ENCODE measurements at places on chromosomes 5 and 9.
A peak's percentile ranks its signal among the peaks of the same experiment; 100 is the strongest.

- DNase-seq, result no peak
Observed at GRCh38 chr5:45335978-45336377, 360.2 kb downstream of the HCN1 start.

DNA sequence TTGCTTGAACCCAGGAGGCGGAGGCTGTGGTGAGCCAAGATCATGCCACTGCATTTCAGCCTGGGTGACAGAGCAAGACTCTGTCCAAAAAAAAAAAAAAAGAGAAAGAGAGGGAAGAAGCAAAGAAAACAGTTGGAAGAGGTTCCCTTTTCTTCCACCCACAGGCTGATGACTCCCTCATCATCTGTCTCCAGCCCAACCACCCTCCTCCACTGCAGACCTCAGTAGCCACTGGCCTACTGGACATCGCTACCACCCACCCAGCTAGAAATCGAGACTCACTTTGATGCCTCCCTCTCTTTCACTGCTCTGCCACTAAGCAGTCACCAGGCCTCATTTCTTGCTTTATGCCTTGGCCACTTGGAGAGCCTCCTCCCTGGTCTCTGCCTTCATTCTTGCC, 71.2 kb downstream of the NIPSNAP3B start:
- DNase-seq, result no peak

- peak; percentile 80 for DNase-seq
Observed at GRCh38 chr5:151724360-151724759, 34.1 kb downstream of the ATOX1 start.

GRCh38 chr5:108060340-108060739, 321.6 kb downstream of the FBXL17 start:
- no peak for DNase-seq

- DNase-seq, result no peak
Observed at GRCh38 chr9:133066181-133066983, 4.6 kb downstream of the CEL start.

GRCh38 chr9:135196474-135196873, 109.0 kb downstream of the OLFM1 start:
- DNase-seq, result no peak

- DNase-seq, result no peak
Observed at GRCh38 chr9:136584401-136584932, 38.6 kb upstream of the NOTCH1 start.

GRCh38 chr5:149310947-149311658, 34.2 kb upstream of the GRPEL2 start:
- DNase-seq, result no peak

- DNase-seq, result peak; percentile 17
Observed at GRCh38 chr9:20884985-20885593, 146.4 kb downstream of the HACD4 start.

DNA sequence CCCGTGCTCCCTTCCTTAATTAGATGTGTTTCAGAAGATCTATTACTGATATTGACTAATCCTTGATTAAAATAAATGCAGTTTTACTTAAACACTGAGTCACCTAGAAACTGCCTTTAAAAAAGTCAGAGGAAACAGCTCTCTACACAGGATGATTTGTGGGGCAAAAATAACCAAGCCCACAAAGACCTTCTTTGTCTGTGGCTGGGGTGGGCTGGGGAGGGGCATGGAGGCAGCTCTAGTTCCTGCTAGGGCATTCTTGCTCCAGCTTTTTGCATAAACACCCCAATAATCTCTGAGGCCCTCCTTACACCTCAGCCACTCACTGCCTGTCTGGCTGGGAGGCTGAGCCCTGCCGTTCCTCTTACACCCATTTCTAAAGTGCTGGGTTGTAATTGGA, 227.6 kb upstream of the DAP start:
- DNase-seq, result peak; percentile 13

DNA sequence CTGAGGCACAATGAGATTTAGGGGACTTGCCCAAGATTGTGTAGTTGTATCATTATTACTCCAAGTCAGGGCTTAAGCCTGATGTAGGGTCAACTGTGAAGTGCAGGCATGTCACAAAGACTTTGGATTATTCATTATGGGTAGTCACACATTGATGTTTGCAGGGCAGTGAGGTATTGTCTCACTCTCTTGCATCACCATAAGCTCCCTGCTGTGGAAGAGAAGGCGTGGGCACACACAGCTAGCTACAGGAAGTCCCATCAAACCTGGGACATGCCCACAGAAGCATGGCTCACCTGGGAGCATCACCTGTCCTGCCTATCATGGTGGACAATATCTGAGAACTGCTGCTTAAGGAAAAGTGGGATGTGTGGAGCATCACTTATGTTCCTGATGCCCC, 42.1 kb downstream of the TMOD1 start:
- DNase-seq, result no peak

- DNase-seq, result no peak
Observed at GRCh38 chr5:112006721-112007120, 249.7 kb upstream of the NREP start.

DNA sequence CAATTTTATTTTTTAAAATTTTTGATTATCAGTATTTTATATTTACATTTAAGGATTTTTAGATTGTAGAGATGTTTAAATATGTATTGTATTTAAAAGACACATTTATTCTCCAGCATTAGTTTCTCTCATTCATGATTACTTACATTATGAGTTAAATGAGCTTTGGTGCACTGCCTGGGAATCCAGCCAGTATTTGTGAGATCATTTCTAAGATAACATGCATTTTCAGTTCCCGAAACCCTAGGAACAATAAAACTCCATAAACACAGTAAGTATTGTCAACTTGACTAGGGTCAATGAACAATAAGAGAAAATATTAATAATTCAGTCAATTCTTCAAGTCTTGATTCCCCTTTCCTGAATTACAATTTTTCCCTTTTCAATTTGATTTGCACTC, 403.3 kb downstream of the PLK2 start:
- no peak for DNase-seq

- DNase-seq, result peak; percentile 66
Observed at GRCh38 chr5:11166923-11167322, 405.9 kb upstream of the DAP start.

DNA sequence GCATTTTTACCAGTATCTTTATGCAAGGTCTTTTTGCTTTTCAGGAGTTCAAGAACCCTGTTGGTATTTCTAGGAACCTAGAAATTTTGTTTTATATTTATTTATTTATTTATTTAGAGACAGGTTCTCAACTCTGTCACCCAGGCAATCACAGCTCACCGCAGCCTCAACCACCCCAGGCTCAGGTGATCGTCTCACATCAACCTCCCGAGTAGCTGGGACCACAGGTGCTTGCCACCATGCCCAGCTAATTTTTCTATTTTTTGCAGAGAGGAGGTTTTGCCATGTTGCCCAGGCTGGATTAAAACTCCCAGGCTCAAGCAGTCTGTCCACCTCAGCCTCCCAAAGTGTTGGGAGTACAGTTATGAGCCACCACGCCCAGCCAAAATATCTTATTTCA, 32.9 kb downstream of the LHX6 start:
- DNase-seq, result no peak

GRCh38 chr5:24623624-24624023, 21.2 kb downstream of the CDH10 start:
- DNase-seq, result no peak

DNA sequence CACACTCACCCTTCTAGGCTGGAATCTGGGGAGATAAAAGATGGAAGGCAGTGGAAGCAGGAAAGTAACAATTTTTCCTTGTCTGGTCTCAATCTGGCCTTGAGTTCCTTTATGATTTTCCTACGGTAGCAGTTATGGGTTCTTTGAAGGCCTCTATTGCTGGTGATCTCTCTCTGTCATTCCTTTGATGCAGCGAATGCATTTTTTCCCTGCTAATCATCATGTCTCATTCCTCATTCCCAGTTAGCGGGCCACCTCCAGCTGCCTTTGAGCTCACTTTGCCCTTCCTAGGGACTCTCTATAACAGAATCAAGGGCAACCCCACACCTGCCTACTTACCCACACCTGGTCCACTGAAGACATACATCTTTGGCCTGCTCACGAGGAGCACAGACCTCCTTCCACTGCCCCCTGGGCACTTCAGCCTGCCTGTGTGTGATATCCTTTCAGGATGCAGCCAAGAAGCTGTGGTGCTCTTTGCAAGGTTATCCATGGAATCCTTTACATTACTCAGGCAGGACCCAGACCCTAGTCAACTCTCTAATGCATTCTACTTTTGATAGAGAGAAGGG, 191.7 kb downstream of the DRD1 start:
- no peak for DNase-seq

DNA sequence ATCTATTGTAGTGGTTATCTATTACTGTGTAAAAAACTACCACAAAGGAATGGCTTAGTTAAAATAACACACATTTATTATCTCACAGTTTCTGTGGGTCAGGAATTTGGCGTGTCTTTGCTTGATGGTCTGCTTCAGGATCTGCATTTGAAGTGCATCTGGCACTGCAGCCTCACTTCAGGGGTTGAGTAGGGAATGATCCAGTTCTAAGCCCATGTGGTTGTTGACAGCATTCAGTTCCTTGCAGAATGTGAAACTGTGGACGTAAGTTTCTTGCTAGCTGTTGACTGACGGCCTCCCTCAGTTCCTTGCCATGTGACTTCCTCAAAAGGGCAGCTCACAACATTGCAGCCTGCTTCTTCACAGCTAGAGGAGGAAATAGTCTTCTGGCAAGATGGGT, 2.1 kb upstream of the OGN start:
- peak; percentile 13 for DNase-seq

- no peak for DNase-seq
Observed at GRCh38 chr5:151015974-151016587, 4.3 kb upstream of the GPX3 start.

- no peak for DNase-seq
Observed at GRCh38 chr9:35609820-35610163, 4.7 kb downstream of the TESK1 start.

DNA sequence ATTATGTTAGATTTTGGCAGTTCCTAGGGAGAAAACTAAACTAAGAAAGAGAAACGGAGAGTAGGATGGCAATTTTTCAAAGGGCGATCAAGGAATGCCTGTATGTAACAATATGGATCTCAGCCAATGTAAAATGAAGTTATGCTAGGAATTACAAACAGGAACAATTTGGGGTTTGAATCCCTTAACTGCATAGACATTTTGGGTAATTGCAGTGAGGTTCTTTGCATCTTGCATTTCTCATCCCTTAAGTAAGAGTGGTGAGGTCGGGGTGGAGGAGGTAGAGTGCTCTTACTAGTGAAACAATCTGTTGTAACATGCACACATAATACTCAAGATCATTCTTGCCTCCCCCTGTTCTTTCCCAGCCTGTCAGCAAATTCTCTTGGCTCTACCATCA, 137.6 kb downstream of the NPR3 start:
- no peak for DNase-seq

GRCh38 chr9:36793277-36793676, 220.6 kb downstream of the MELK start:
- no peak for DNase-seq

DNA sequence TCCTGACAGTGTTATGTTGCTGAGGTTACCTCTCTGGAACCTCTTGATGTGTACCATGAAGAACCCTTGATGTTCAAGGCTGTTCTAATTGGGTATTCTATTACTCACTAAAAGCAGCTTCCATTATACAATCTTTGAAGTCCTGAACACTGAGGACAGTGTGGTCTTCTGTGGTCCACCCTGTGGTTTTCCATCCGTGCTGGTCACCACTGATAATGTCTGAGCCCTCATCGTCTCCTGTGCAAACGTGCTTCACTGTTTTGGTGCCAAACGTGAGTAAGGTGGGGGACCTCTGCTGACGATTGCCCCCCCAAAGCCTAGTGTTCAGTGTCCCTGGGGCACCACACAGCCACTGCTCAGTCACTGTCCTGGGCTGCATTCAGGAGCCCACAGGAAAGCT, 259.7 kb upstream of the ANKRD55 start:
- DNase-seq, result no peak

- DNase-seq, result no peak
Observed at GRCh38 chr9:98986866-98987651, 43.4 kb downstream of the COL15A1 start.

- peak; percentile 86 for DNase-seq
Observed at GRCh38 chr5:149035372-149035790, 27.5 kb downstream of the SH3TC2 start.

DNA sequence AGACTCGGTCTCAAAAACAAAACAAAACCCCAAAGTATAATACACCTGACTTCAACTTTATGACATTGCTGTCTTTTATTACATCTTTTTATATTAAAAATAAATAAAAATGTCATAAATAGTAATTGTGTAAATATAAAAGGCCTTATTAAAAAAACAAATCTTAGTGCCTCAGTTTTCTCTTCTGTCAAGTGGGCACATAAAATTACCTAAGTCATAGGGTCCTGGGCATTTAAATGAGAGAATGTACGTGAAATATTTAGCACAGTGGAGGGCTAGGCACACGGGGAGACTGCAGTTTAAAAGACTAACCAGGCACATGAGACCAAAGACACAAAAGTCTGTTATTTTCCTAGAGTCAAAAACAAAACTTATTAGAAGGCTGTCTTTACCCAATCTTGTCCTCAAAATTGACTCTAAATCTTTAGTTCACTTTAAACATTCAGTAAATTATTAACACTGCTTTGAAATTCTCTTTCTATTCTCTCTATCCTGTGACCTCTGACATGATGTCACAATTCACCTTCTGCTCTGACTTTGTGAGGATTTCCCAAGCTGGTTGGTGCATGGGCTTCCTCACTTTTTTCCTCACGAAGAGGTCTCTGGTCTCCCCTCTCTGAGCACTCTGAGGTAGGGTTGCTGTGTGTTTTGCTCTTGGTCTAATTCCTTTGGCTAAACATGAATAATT, 2.5 kb upstream of the RNF14 start:
- DNase-seq, result no peak

DNA sequence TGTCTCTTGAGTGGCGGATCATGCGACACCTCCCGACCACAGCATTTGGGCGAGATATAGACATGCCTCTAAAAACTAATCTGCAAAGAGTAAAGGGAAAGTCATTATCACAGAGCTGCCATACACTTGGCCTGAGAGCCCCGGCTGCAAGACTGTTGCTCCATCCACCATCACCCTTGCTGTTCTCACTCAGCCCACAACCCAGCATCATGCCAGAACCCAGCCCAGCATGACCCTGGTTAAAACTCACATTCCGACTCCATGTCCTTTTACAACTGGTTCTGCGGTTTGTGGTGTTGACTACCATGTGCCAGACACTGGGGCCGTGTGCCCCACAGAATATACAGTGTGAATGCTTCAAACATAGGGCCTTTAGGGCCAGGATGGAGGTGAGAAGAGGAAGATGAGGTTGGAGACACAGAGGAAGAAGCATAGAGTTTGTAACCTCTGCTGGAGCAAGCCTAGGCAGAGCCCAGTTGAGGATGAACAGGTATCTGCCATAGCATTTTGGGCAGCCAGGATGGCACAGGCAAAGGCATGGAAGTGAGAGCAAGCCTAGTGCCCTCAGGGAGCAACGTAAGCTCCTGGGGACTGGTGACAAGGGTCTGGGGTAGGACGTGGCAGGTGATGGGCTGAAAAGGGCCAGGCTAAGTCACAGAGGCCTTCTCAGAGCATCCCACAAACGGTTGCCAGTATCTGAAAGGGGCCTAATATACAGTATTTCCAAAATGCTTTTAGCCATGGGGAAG, 37.5 kb upstream of the SMU1 start:
- no peak for DNase-seq

- DNase-seq, result no peak
Observed at GRCh38 chr9:35731415-35732184, 395 bp downstream of the TLN1 start.
